ENCODE measurements at places on chromosomes 2 and 18. TPM values are rescaled to one million over a fixed set of nuclear protein-coding genes. Genes with fewer than 3 reads are reported as not detected.

The SERPINE2 gene
- 56.4 TPM for total RNA-seq

The SNED1 gene
- 58.0 TPM for total RNA-seq

The TMEM200C gene
- 0.32 TPM for total RNA-seq

The ANKRD12 gene
- 65.8 TPM for total RNA-seq

The TBR1 gene
- not detected for total RNA-seq

The EFR3B gene
- total RNA-seq: 2.0 TPM

The SKOR2 gene
- not detected for total RNA-seq

The TMX3 gene
- 44.5 TPM for total RNA-seq

The LAMA1 gene
- total RNA-seq: 7.9 TPM
